Epithelial cell of alveolus of lung (primary cell): ENCODE measurements at places on chromosomes 6 and 20. TPM values are rescaled to one million over a fixed set of nuclear protein-coding genes. Genes with fewer than 3 reads are reported as not detected.

BACH2 gene
- total RNA-seq: 0.78 and 6.8 TPM in 2 replicates

TMEM74B gene
- total RNA-seq: 0.26 TPM in 1 of 2 replicates, not detected in the other

SLC22A3 gene
- 4.0 and 26.3 TPM in 2 replicates for total RNA-seq

UBE2V1 gene
- total RNA-seq: 59.2 and 73.6 TPM in 2 replicates

PROKR2 gene
- total RNA-seq: not detected in 2 replicates

SNAP25 gene
- 6.6 and 28.2 TPM in 2 replicates for total RNA-seq

SEL1L2 gene
- total RNA-seq: not detected in 2 replicates

CFAP61 gene
- not detected in 2 replicates for total RNA-seq

CCN5 gene
- total RNA-seq: 5.0 TPM in 1 of 2 replicates, not detected in the other

PI3 gene
- not detected in 2 replicates for total RNA-seq

LHFPL5 gene
- not detected in 2 replicates for total RNA-seq

BEND6 gene
- total RNA-seq: 4.1 and 5.3 TPM in 2 replicates

TFAP2C gene
- 0.13 TPM in 1 of 2 replicates, not detected in the other for total RNA-seq

OR2W1 gene
- not detected in 2 replicates for total RNA-seq

ADTRP gene
- total RNA-seq: 0.26 TPM in 1 of 2 replicates, not detected in the other

SLC17A3 gene
- not detected in 2 replicates for total RNA-seq

JPH2 gene
- total RNA-seq: 0.16 and 0.39 TPM in 2 replicates

POM121L2 gene
- not detected in 2 replicates for total RNA-seq
